ENCODE measurements at places on chromosomes 7 and 10.

DNA sequence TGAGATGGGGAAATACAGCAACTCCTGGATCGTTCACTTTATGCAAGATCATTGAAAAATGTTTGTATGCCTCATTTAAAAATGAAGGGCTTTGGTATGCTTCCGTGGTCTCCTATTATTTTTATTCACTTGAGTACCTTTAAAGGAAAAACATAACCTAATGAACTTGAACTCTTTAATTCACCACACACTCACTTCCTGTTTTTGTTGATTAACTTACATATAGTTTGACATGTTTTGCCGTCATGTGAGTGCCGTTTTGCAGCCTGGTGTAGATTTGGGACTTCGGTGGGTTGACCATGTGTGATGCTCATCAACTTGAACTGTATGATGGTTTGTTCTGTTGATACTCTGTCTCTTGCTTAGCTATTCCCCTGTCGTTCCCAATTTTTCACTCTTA, 28.9 kb downstream of the CASP7 start:
- DNase-seq = no peak

DNA sequence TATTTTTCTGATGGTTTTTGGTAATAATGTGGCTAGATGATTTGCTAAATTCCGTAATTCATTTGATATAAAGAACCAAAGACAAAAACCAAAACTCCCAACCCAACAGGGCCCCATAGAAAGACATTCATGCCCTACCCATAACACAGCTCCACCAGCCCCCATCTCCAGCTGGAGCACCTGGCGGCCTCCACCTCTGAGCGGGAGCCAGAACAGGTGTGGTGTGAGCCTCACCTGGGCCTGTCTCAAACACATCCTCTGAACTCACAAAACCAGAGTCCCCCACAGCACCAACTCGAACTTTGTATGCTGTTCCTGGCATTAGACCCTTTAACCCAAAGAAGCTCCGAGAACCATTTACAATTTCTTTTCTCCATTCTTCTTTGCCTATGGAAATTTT, 36.5 kb upstream of the LAMB4 start:
- DNase-seq = no peak

- no peak for DNase-seq
These were observed 384.9 kb downstream of the PLXNA4 start for GRCh38 chr7:132191418-132191817.

GRCh38 chr7:156064971-156065386, 252.7 kb upstream of the SHH start:
- no peak for DNase-seq

- peak; percentile 23 for DNase-seq
These were observed 17.6 kb downstream of the HTRA1 start for GRCh38 chr10:122478971-122479370.

DNA sequence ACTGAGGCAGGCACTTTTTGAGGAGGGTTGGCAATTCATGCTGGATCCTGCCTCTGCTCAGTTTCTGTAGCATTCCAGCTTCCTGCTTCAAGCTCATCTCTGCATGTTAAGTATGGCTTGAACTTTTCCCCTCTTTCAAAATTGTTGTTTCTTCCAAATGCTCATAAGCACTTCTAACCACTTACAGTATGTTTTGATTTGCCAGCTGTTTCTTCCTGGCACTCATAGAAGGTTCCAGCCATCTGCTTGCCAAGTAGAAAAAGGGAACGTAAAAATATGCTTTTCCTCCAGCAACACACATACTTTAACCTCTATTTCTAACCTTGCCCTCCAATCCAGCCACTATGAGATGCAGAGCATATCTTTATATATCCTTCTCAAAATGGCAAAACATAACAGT, 692.6 kb upstream of the COBL start:
- no peak for DNase-seq

DNA sequence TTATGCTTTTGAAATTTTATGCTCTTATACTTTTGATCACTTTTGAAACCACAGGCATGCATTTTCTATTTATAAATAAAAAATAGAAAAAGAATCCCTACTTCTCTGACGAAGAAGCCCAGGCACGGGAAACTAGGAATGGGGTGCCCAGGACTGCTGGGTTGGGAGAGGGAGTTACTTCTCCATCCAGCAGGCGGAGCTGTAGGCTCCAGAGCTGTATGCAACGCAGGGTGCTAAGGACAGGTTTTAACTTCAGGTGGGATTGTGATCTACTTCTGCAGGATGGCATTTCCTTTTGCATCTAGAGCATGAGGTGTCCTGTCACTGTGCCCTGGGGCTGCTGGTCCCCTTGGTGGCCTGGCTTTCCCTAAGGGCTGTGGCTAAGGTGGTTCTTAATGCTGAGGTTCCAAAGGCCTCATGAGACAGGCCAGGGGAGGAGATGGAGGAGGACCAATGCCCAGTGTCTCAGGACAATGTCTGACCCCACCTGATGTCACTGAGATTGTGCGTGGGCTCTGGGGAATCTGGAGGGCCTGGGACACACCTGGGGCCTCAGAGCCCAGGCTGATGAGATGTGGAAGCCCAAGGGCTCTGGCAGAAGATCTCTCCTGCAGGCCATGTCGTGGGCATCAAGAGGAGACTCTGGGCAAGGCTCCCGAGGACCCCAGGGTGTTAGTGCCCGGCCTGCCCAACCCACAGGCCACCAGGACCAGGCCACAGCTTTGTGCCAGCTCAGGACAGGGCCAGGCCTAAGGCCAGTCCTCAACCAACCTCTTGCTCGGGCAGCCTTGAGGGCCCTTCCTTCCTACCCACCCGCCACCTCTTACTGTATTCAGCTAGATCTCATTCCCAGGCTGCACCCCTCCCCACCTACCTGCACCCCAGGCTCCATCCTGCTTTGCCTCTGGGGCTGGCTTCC, 507 bp downstream of the CCDC201 start:
- no peak for DNase-seq

DNA sequence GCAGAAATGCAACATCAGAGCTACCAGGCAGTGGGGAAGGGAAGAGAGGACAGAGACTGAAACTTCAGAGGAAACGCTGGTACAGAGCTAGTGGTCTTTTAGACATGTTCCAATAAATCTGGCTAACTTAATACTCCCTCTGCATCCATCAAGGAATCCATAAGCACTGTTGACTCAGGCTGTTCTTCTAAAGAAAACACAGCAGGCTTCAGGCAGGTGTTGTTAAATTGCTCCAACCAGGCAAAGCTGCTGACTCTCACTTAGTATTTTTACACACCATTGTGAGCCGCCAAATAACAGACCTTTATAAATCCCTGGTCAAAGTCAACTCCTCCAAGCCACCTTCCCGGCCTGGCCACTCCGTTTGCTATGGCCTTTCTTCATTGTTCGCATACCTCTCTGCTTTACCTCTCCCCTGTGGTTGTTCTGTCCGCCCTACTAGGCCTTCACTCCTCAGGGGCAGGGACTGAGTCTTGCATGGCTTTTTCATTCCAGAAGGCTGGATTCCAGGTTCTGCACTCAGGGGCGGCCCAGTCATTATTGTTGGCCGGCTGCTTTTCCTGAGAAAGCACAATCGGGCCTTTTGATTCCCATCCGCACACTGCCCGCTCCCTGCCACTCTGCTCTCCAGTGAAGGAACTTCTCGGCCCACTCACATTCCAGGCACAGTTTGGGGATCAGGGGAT, 18.4 kb downstream of the CREB3L2 start:
- DNase-seq = no peak

DNA sequence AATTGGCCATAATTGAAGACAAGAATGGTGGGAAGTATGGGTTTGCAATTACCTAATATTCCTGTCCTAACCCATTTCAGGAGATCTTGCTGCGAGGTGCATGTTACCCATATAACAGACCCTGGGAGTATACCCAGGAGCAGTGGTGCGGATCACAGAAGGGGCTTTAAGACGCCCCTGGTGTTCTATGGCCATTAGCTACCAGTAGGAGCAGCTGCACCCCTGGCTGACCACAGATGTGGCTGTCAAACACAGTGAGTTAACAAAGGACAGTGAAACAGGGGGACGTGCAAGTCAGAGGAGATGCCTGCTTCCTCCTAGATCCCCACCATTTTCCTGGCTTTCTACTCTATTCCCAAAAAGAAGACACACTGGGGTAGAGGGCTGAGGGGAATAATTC, 25.2 kb downstream of the AOC1 start:
- DNase-seq = no peak

GRCh38 chr7:105209870-105210269, 178.9 kb downstream of the SRPK2 start:
- no peak for DNase-seq

GRCh38 chr10:81704596-81704995, 170.4 kb upstream of the NRG3 start:
- DNase-seq = no peak

GRCh38 chr10:70441161-70441894, at the start of gene NODAL:
Gene NODAL (minus strand): TSS chr10:70441681. CDS start chr10:70441667, 14 bp downstream.
- no peak for DNase-seq

- DNase-seq = peak; percentile 64
These were observed 128.4 kb upstream of the NPVF start for GRCh38 chr7:25356534-25357151.

GRCh38 chr7:151806952-151807775, 69.8 kb downstream of the PRKAG2 start:
- DNase-seq = no peak

DNA sequence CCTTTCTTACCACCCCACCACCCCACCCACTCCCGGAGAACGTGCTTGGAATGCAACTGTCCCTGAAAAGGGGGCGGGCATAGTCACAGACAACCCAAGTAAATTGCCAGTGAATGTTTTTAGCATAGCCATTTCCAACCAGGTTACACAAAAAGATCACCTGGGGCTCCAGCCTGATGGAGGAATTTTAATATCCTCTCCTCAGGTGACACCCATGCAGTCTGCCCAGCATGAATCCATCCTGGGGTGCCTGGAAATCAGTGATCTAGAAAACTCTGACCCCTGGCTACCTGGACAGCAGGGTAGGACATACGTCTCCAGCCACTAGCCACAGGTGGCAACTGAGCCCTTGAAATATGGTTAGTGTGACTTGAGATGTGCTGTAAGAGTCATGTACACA, 61.1 kb downstream of the SORBS1 start:
- DNase-seq = no peak

DNA sequence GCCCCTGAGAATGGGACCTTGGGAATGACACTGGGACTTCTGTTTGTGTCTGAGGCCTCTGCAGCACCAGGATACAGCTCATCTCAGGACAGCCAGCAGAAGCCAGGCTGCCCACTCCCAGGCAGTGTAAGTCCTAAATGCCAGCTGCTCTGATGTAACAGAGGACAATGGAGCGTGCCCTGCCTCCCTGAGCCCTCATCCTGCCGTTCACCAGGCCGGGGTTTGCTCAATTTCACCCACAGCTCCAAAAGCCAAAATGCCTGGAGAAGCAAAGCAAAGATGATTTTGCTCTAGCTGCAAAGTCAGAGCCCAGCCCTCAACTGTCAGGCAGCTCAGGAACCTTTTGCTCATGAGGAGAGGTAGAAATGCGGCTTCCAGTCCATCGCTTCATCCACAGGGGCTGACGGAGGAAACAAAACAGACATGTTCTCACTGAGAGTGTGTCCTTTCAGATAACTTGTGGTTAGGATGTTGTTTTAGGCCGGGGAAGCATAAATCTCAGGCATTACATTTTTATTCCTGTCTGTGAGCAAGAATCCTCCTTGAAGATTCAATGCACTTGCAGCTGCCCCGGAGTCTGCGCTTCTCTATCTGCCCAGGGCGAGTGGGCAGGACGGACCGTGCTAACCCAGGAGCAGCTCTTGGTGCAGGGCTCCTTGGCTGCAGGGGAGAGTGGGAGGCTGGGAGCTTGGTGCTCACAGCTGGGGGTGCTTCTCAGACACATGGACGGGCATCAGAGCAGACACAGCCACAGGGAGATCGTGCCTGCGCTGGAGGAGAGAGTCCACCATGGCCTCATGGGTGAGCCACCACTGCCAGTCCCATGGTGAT, 83.2 kb upstream of the CHST15 start:
- DNase-seq = no peak

DNA sequence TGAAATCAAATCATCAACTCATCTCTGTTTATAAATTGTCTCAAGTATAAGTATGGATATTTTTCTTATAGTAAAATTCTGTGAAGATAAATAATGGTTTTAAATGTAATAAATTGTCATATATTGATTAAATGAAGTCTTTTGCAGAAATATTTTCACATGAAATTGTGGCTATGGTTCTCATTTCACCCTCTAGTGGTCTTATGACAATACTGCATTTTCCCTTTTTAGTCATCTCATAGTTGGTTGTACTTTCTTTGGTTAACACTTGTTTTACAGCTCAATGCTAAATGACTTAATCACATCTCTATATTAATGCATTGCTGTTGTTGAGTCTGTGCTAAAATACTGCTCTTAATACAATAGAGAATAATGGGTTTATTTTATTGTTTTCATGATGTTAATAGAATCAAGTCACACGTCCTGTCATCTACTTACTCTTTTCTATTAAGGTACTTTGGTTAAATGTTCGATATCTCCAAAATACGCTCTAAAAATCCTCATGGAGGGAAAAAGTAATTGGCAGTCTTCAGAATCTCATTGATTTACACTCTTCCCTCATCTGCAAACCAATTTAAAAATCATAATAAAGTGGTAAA, 38.0 kb upstream of the CACNA2D1 start:
- DNase-seq = peak; percentile 47

- no peak for DNase-seq
These were observed 51.6 kb downstream of the PIK3CG start for GRCh38 chr7:106916679-106917078.

DNA sequence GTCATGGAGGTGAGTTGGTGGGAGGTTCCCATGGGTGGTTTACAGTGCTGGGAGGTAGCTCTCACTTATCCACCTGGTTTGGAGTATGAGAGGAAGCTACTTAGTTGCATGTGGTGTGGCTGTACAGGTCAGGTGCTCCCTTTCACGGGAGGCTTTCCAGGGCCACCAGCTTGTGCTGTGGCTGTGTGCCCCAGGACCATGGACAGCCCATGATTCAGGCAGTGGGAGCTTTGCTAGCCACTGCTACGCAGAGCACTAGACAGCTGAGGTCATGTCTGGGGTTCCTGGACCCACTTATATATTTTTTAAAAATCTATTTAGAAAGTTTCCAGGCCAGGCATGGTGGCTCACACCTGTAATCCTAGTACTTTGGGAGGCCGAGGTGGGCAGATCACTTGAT, 42.5 kb upstream of the KCNMA1 start:
- DNase-seq = no peak

All from G401 (cell line).